ENCODE measurements at places on chromosomes 5 and 9. TPM values are rescaled to one million over a fixed set of nuclear protein-coding genes. Genes with fewer than 3 reads are reported as not detected.

- DNase-seq: peak; percentile 52
- H3K27me3 ChIP-seq: no peaks in the 10 kb centered on the region
- peak overlapping the region; percentile 25 for H3K27ac ChIP-seq
- H3K36me3 ChIP-seq: no peaks in the 10 kb centered on the region
Measured at GRCh38 chr5:24621792-24622191, 23.0 kb downstream of the CDH10 start.

GRCh38 chr5:32403760-32404159 is 40.8 kb downstream of the ZFR start:
- H3K4me1 ChIP-seq: no peaks in the 10 kb centered on the region
- no peak overlapping the region for H3K27ac ChIP-seq
- DNase-seq: no peak
- no peaks in the 10 kb centered on the region for H3K36me3 ChIP-seq

DNA sequence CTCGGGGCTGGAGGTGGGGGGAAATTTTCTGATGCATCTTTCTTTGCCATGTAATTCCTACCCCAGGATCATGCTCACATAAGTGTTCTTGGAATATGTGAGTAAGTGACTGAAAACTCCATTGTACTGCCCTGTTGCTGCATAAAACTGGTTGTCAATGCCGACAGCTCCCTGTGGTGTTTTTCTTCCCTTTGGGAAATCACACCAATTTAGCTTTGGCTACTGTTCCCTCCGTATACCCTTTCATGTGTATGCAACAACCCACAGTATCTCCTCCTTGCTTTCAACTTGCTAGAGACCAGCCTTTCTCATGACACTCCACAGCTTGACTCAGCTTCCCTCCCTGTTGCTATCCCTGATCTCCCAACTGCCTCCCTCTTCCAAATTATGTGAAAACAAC is 240.6 kb downstream of the TRIM32 start:
- H3K4me1 ChIP-seq: peaks cover 9% of the 10 kb centered on the region
- H3K27me3 ChIP-seq: no peaks in the 10 kb centered on the region
- DNase-seq: no peak
- H3K27ac ChIP-seq: no peak overlapping the region

PCDHB1 gene
- not detected for polyA plus RNA-seq

CBY3 gene
- polyA plus RNA-seq: not detected

DNA sequence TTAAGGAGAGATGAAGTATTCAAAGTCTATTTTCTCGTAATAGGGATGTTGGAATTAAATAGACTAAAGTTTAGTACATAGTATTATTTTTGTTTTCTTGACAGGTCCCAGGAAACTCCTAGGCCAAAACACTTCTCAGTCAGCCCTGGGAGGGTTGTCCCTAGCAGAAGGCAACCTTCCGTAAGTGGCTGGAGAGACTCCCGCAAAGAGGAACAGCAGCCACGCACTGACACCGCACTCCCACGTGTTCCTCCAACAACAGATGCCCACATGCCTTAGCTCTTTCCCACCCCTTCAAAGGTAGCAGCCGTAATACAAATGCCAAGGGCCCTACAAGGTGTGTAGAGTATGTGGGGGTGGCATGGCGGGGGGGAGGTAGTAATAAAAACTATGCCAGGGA is 28.4 kb downstream of the PCDHGC5 start:
- H3K27me3 ChIP-seq: no peaks in the 10 kb centered on the region
- DNase-seq: no peak
- peaks cover 35% of the 10 kb centered on the region for H3K4me1 ChIP-seq
- no peaks in the 10 kb centered on the region for H3K36me3 ChIP-seq

DNA sequence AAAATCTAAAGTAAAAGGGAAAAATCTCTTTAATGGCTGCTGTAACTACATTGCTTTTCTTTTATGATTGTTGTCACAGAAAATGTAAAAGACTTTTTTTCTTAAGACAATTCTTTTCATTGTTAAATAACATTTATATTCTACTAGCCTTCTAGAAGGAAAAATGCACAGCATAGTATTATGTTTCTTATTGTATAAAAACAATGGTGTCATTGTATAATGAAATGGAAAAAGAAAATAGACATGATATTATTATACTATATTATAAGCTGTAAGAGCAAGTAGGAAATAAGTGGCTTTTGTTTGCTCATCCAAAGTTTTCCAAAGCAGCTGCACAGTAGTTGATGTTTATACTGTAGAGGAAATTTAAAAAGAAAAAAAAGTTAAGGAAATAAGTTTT is 1021.7 kb downstream of the EFNA5 start:
- no peaks in the 10 kb centered on the region for H3K4me1 ChIP-seq
- H3K4me3 ChIP-seq: no peak overlapping the region
- no peaks in the 10 kb centered on the region for H3K27me3 ChIP-seq
- H3K36me3 ChIP-seq: no peaks in the 10 kb centered on the region
- H3K27ac ChIP-seq: no peak overlapping the region

All from hepatocyte (in vitro differentiated cells).